ENCODE measurements at places on chromosomes 16 and 17.

DNA sequence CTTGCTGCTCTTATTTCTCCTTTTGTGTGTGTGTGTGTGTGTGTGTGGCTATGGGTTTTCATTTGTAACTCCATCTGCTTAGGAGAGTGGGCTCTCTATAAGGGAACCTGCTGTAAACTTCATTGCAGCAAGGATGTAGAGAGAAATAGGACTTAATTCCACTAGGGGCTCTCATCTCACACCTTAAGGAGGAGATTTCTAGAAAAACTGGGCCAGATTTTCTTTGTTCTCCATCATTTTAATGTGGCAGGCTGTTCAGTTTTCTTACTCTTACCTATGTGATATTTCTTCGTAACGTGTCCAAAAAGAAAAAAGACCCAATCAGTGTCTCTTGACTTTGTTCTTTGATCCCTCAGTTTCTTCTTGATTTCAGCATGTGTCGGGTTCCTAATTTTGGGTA, 4.5 kb upstream of the CASC3 start:
- no peak for DNase-seq

- DNase-seq: no peak
Observed at GRCh38 chr16:787978-788398, at the start of gene RPUSD1. RPUSD1 (minus strand) TSS chr16:788381; CDS start chr16:787737, 644 bp downstream.

- no peak for DNase-seq
Observed at GRCh38 chr17:40350689-40351358, 13.7 kb downstream of the GJD3 start.

DNA sequence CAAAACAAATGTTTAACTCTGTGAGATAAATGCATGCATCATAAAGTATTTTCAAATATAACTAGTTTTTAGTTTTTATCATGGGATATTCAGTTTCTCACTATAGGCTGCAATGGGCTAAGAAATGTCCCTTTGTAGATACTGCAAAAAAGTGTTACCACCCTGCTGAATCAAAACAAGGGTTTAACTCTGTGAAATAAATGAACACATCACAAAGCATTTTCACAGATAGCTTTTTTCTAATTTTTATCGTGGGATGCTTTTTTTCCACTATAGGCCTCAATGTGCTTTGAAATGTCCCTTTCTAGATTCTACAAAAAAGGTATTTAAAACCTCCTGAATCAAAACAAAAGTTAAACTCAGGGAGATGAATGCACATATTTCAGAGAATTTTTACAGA, 541.1 kb downstream of the KCNJ18 start:
- no peak for DNase-seq

DNA sequence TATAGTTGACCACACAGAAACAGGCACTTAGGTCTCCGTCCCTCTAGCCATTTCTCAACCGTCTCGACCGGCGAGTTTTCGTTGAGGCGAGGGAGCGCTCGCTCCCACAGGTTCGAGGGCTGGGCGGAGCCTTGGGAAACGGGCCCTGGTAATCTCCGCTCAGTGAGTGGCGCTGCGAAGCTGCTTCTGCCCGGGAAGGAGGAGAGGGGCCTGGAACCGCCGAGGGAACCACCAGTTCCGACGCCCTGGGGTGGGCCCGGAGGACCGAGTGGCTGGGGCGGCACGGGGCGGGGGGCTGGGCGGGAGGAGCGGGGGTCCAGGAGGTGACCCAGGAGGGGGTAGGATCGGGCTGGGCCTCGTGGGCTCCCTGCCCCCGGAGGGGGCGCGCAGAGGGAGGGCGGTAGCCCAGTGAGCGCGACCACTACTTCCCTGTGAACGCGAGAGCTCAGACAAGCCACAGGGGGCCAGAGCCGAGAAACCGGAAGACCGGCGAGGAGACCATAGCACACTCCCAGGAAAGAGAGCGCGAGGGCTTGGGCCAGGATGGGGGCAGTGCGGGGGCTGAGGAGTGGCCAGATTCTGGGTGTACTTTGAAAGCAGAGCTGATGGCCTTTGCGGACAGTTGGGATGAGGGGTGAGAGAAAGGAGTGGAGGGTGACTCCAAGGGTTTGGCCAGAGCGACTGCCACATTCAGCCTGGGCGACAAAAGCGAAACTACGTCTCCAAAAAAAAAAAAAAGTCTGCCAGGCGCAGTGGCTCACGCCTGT, 29.9 kb upstream of the ARL4D start:
- DNase-seq: peak; percentile 75

GRCh38 chr17:48908047-48908843, at the start of gene UBE2Z:
UBE2Z (plus strand) TSS chr17:48908407; CDS start chr17:48908504, 97 bp downstream.
- DNase-seq: peak; percentile 95

- DNase-seq: no peak
Observed at GRCh38 chr17:15257796-15258512, 7.2 kb downstream of the PMP22 start.

DNA sequence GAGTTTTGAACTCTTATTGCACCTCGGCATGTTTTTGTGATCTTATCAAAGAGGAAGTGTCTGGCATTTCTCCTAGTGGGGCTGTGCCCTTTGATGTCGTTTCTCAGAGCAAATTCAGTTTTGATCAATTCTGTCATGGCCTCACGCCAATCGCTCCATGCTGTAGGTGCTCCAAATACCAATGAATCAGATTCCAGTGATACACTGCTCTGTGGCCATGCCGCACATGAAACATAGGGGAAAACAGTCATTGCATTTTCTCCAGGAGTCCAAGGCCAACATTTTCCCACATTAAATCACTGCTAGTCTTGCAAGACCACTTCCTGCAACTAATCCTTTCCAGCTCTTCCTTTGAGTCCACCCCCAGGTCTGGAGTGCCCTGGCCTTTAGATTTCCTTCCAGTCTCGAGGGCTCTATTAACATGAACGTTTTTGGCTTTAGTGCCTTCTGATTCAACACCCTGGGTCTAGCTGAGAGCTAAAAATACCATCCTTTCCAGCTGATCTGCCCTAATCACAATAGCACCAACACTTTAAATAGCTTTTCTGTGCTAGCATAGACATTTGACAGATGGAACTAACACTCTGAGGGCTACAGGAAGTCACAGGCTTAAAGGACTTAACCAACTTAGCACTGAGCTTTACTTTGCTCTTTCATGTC, 18.2 kb upstream of the RASL10B start:
- no peak for DNase-seq

DNA sequence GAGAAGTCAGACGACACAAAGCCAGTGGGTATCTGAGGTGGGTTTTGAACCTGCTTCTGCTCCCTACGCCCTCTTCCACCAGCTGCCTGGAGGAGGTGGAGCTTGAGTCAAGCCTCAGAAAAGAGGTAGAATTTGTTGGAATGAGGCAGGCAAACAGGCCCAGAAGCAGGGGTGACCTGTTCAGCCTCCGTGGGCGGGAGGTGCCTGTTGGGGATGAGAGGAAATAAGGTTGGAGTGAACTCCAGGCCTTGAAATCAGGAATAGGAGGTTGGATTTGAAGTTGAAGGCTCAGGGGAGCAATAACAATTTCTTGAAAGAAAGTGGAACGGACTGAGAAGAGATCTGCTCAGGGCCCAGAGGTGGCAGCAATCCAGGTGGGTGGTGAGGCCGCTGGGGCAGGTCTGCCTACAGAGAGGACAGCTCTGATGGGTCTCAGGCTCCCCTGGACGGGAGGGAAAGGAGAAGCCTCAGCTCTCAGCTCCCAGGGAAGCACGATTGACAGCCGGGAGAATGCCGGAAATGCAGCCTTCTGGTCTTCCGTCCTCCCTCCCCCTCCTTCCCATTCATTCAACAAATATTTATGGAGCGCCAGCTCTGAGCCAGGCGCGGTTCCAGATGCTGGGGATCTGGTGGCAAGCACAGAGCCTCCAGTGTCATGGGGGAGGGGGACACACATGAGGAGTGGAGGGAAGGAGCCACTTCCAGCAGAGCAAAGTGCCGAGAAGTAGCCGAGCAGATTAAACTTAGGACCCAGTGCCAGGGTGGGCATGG, 61.9 kb upstream of the CIBAR2 start:
- DNase-seq: peak; percentile 31

GRCh38 chr16:56993204-56993603, 3.8 kb downstream of the NLRC5 start:
- no peak for DNase-seq

GRCh38 chr17:66255527-66255971, 26.3 kb upstream of the APOH start:
- no peak for DNase-seq

GRCh38 chr16:30875871-30876801, 17.7 kb downstream of the BCL7C start:
- DNase-seq: no peak

DNA sequence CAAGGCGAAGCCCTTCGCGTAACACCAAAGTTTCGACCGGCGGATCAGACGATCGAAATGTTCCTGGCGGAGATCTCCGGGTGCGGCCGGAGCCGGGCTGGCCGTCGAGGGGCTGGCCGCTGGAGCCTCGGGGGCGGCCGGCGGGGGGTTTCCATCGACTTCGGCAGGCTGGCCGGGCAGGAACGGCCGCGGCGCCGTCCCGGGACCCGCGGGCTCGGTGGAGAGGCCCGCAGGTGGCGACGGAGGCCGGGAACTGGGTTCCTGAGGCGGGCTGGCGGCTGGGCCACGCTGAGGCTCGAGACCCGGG, 1.1 kb downstream of the EPOP start:
- DNase-seq: no peak

- DNase-seq: peak; percentile 62
Observed at GRCh38 chr17:44345454-44346026, 438 bp downstream of the GRN start.

GRCh38 chr17:29557739-29558116, 9.1 kb downstream of the ABHD15 start:
- DNase-seq: no peak

DNA sequence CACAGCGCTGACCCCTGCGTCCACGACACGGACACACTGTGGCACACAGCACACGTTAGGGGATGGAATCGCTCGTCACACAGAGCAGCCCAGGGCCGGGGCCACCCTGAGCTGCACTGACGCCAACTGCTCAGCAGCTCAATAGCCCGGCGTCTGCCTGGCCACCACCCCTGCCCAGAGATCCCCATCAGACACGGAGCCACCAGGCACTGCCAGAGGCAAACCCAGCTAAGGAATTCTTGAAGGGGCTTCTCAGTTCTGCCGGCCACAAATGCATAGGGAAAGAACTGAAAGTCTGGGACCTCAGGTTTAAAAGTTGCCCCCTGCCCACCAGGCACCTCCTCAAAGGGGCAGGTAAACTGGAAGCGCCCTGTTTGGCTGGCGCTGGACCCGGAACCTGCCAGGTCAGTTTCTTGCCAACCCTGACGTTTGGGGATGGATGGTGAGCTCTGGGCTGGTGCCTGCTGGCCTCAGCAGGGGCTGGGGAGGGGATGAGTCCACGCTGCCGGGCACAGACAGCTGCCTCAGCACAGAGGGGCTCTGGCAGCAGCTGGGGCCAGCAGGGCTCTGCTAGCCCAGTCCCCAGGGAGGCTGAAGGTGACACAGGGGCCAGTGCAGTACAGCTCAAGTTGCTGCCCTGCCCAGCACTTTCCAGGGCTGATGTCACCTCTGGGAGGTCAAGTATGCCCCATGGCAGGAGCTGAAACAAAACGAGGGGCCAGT, 33.2 kb downstream of the TIMM22 start:
- DNase-seq: no peak

GRCh38 chr16:66741169-66741900, 10.1 kb downstream of the DYNC1LI2 start:
- DNase-seq: peak; percentile 75

- no peak for DNase-seq
Observed at GRCh38 chr17:40095944-40096791, 4.2 kb downstream of the NR1D1 start.

GRCh38 chr17:69853541-69854224, 221.3 kb upstream of the KCNJ16 start:
- DNase-seq: no peak

DNA sequence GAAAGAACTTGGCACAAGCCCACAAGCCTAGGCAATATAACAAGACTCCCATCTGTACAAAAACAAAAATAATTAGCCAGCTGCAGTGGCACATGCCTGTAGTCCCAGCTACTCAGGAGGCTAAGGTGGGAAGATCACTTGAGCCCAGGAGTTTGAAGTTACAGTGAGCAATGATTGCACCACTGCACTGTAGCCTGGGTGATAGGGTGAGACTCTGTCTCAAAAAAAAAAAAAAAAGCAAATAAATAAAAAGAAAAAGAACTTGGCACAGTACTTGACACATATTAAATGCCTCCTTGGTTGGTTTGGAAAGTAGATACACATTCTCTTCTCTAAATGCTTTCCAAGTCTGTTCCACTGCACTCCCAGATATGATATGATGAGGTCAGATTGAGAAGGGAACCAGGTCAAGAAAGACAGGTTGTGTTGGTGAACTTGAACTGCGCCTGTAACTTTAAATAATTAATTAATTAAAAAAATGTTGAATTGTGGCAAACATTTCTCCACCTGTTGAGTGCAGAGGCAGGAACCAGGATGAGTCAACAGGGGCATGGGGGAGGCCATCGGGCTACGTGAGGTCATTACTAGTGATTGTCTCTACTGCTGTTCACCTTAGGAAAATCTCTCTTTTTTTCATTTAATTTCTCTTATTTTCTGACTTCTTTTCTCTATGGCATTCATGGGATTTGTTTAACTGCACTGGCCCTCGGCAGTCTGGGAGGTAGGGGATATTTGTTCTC, 25.9 kb upstream of the EFCAB13 start:
- DNase-seq: no peak

- no peak for DNase-seq
Observed at GRCh38 chr17:79837888-79838521, 1.2 kb downstream of the CBX4 start.

DNA sequence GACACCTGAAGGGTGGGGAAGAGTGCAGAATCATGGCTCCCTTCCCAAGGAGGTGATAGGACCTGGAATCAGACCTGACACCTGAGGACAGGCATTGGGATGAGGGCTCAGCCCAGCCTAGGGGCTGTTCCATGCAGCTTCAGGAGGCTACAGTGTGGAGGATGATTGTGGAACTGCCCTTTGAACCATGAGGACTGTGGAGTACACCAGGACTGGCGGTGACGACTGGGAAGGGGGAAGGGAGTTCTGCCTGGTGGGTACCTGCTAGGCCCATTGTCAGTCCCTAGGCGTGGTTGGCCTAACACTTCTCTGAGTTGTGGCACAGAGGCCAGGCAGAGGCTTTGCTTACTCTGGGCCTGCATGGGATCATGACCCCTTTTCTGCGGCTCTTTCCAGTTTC, 76.1 kb downstream of the MPRIP start:
- DNase-seq: no peak

DNA sequence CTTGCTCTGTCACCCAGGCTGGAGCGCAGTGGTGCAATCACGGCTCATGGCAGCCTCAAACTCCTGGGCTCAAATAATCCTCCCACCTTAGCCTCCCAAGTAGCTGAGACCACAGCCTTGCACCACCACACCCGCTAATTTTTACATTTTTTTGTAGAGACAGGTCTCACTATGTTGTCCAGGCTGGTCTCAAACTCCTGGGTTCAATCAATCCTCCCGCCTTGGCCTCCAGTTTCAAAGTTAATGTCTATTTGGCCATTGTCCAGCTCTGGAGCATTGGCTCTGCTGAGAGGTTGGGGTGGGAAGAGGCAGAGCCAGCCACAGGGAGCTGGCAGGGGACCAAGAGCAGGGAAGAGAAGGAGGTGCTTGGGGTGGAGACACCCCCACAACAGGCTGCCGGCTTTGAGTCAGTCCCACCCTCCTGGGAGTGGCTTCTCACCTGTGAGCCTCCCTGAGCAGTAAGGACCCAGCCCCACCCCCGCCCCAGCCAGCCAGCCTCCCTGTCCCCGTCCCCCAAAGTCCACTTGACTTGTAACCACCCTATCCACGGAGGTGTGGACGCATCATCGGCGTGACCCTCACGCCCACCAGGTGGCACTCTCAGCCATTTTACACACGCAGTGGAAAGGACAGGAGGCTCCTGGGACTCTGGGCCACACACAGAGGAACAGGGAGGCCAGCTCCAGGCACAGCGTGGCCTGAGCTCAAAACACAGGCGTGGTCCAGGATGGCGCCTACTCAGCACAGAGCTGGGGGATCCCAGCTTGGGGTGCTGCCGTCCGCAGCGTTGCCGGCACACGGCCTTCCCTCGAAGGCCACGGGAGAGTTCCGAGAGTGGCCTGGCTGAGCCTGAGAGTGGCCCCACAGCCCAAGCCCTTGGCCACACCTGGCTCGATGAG, 22.8 kb upstream of the PVALEF start:
- peak; percentile 60 for DNase-seq
